Stimulated activated CD4-positive, alpha-beta T cell treated with anti-CD3 and anti-CD28 coated beads, TNF-alpha, amount 100 ng/mL, for 24 hours (primary cell): ENCODE measurements at places on chromosomes 1 and 21.

GRCh38 chr1:146035048-146035423 lies 13.5 kb upstream of the HJV start:
- DNase-seq = no peak

- DNase-seq = no peak
These were observed 66.3 kb downstream of the SLC27A3 start for GRCh38 chr1:153841463-153841994.

DNA sequence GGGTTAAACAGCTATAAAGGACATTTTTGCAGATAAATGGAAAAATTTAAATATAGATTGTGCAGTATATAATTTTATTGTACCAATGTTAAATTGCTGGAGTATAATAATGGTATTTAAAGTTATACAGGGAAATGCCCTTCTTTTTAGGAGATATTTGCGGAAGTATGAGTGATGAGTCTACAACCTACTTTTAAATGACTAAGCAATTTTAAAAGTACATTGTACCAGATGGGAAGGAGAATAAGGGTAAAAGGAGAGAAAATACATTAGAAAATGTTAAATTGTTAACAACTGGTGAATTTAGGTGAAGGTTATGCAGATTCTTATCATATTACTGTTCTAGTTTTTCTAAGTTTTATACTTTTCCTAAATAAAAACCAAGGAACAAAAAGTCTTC lies 91.8 kb downstream of the ZZZ3 start:
- DNase-seq = no peak

DNA sequence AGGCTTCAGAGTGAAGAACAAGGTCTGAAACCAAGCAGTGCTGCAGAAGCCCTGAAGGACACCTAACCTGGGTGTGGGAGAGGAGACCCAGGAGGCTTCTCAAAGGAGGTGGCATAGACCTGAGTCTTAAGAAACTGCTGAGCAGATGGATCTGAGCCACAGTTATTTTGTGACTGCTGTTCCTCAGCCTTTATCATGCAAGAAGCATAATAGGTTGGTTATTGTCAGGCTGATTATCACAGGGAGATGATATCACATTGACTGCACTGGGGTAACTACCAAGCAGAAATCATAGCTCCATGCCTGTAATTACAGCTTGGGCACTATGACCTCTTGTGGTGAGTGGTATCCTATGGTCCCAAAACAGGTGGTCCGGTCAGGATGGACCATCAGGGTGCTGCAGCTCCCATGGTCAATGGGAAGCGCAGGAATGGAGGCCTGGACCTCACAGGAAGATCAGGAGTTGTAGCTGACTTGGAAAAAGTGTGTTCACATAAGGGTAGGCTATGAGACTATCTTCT lies 11.5 kb upstream of the ATP2B4 start:
- DNase-seq = no peak

DNA sequence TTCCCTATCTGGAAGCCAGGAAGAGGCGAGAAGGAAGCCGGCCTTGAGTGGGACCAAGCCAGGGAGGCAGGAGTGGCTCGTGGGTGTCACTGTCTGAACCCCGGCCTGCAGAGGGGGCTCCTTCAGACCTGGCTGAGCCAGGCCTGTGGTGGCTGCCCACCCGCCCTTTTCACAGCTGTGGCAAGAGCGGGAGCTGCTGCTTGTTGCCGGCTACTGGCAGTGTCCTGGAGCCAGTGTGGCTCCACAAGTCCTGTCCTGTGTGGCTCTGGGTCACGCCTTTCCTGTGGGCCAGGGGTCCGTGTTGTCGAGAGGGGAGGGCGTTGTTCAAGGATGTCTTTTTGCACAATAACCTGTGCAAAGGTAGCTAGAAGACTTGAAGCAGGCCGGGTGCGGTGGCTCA lies 1.3 kb downstream of the PFKL start:
- no peak for DNase-seq
